ENCODE measurements at places on chromosomes 12 and 14.

- no peak for DNase-seq
These were observed 144.1 kb upstream of the PTPRQ start for GRCh38 chr12:80299976-80300375.

DNA sequence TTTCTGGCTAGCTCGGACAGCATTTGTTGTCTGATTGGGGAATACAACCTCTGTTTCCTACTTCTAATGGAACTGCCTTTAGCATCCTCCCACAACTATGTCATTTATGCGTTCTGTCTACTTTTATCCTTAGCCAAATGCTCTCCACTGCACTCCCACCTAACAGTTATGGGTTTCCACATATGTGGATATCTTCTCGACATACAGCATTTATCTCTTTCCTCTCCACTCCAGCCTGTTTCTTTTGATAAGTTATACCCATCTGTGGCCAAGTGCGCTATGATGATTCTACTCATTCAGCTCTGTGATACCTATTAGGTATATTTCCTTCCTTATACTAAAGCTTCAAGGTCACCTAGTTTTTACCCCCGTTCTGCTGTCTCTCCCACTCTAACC is 122.2 kb upstream of the NAP1L1 start:
- no peak for DNase-seq

DNA sequence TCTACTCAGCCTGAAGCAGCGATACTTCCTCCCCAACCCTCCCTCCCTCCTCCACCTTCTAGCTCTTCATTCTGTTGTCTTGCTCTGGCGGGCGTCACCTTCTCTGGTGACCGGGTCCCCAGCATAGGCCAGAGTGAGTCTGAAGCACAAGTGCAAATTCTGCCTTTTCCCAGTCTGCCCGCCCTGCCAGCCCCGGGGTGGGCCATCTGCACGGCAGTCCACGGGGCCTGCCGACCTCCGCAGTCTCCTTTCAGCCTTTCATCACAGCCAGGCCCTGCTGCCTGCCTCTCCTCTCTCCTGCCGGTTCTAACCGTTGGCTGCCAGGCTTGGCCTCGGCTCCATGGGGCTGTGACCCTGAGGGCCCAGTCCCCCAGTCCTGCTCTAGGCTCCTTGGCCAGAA is 58.7 kb downstream of the TESC start:
- no peak for DNase-seq

DNA sequence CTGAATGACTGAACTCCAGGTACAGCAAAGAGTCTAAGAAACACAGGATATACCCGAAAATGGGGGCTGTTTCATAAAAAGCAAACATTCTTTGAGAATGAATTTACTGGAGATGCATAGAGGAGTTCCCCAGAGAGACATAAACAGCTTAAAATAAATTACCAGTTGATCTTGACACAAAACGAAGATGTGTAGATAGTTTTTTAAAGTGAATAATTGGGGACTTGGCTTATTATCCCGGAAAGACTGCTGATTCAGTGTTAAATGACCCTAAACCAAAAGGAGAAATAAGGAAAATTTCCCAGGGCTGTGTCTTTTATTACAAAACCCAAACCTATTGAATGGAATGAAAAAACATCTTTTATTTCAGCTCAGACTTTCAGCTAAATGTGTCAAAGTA is 1052.8 kb upstream of the TMEM132C start:
- DNase-seq, result no peak

DNA sequence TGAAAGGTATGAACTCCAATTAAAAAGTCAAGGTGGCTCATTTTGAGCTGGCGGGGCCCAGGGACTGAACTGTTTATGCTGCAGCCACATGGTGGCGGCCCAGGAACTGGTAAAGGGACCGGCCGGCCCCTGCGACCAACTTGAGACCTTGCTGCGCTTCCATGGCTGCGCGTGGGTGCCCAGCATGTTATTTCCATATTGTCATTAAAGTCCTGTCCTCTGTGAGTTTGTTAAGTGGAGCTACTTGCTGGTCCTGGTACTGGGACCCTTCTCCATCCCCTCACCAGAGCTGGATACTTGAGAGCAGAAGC is 62.3 kb downstream of the BEGAIN start:
- DNase-seq, result peak; percentile 72

GRCh38 chr12:49567611-49568441 is at the start of gene MCRS1:
TSS of gene MCRS1 (minus strand) at chr12:49568142. CDS start at chr12:49566731, 1,411 bp downstream.
- peak; percentile 96 for DNase-seq

GRCh38 chr14:35971965-35972630 is 146.0 kb downstream of the BRMS1L start:
- no peak for DNase-seq

- no peak for DNase-seq
These were observed 11.7 kb upstream of the NFKBIA start for GRCh38 chr14:35416108-35416750.

GRCh38 chr12:25434515-25434914 is 118.6 kb downstream of the LMNTD1 start:
- peak; percentile 17 for DNase-seq

GRCh38 chr14:95255013-95255412 is 64.7 kb downstream of the CLMN start:
- no peak for DNase-seq

DNA sequence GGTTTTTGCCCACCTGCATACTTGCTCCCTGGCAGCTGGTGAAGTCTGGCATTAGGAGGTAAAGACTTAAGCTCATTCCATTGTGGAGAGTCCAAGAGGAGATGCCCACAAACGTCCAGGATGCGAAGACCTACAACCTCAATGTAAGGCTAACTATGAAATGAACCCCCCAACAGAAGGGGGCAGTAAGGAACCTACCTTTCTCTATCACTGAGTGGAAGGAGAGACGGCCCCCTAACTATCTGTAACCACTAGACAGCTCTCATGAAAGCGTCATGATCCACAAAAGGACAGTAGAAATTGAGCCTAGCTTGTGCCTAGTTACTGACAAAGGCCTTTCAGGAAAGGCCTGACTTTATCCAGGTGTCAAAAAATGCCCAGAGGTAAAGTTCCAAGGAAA is 55.3 kb downstream of the ZFYVE21 start:
- peak; percentile 34 for DNase-seq

GRCh38 chr12:58500399-58500798 is 419.9 kb downstream of the LRIG3 start:
- DNase-seq, result no peak

- DNase-seq, result peak; percentile 94
These were observed 62.4 kb downstream of the ADCK1 start for GRCh38 chr14:77862154-77862786.

DNA sequence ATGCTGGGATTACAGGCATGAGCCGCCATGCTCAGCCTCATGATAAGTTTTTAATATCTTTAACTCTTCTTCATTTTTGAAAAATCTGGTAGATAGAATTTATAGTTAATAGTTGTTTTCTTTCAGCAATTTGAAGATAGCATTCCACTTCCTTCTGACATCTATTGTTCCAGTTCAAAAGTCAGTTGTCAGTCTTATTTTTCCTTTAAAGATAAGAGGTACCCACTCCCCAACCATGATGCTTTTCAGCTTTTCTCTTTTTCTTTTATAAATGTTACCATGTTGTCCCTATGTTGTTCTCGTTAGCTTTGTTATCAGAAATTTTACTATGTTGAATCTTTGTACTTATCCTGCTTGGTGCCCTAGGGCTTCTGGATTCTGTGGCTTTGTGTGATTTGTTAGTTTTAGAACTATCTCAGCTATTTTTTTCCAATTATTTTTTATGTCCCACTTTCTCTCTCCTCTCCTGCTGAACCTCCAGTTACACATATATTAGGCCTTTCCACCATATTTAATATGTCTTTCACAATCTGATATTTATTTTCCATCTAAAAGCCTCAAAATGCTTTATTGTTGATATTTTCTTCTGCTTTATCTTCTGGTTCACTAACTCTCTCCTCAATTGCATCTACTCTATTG is 181.6 kb upstream of the FOXN3 start:
- no peak for DNase-seq

- no peak for DNase-seq
These were observed 52.3 kb upstream of the BCL2L14 start for GRCh38 chr12:12018454-12018853.

GRCh38 chr14:65238456-65238855 is 136.1 kb upstream of the MAX start:
- no peak for DNase-seq

- no peak for DNase-seq
These were observed 52.3 kb downstream of the PPP2R5C start for GRCh38 chr14:101813833-101814232.

DNA sequence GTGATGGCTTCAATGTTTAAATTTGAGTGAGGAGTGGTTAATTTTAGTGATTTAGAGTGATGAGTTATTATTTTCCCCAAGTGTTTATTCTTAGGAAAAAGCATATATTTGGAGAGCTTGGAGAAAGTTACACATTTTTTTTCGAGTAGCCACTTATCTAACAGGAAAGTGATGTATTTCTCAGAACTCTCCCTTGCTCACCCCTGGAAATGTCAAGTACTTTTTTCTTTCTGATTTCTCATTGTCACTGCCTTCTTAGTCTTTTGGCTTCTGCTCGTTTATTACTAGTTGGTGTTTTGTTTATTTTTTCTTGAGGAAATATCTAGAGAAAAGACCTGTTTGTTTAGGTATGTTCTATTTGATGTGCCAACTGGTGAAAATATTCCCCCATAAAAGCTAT is 58.8 kb downstream of the AEBP2 start:
- DNase-seq, result no peak

DNA sequence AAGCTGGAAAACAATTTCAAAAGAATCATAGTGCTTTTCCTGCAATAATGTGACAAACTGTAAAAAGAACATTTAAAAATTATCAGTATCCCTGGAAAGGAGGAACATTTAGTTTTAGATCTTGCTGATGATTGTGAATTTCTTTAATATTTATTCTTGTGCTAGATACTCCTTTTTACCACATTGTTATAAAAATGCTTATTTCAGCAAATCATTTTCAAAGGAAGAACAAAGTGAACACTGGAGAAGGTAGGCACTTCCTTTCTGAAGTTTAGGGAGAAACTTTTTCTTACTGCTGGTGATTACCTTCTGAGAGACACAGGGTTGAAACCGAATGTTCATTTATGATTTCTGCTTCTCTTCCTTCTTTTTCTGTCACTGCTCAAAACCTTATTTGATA is 45.1 kb upstream of the C12orf75 start:
- no peak for DNase-seq

DNA sequence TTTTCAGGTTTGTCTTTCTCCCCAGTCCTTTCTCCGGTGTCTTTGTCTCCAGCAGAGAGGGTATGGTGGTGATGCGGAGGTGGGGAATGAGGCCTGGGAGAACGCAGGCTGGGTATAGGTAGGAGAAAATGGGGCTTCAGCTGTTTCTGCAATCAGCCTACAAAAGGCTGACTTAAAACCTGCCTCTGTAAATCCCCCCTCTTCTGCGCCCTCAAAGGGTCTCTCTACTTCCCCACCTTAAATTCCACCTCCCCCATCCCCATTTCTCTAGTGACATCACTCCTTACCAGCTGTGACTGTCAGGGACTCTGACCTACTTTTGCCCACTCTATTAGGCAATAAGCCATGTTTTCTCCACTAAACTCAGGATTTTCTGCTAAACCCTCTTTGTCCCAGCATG is 8.1 kb upstream of the RIMKLB start:
- no peak for DNase-seq

DNA sequence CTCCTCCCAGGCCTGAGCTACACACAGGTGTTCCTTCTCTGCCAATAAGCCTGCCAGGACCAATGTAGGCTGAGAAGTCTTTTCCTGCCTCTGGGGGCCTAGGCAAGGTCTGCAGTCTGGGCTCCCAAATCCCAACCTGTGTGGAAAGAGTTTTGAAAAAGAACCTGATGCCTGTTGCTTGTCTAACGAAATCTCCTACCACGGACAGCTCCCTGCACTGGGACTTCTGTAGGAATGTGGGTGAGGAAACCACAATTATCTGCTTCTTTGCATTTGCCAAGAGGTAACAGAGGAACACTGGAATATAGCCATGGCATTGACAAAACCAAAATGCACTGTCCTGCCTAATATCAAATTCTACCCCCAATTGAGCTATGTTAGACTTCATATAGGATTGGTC is 877.0 kb upstream of the TMEM132C start:
- DNase-seq, result no peak

DNA sequence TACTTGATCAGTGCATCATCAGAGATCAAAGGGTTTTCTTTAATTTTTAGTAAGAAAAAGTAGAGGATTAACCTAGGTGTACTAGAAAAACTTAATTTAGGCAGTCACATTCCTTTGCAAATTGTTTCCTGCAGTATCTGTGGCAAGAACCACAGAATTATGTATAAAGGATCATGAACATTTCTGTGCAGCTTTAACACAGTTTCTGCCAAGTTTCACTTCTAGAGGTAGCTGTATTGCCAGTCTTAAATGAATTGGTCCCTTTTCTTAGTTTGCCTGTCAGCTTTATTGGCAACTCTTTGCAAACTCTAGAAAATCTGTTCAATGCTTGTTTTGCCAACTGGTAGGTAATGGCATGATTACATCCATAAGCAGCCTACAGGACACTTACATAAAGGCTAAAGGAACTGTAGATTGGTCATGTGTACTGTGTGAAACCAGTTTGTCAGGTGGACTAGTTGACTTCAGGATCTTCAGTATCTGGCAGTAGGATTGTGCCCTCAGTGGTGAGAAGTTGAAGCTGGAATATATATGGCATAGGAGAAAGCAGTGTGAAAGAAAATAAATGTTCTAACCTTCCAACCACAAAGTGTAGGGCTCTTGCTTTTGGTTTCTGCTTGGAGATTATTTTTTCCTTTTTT is 75.9 kb downstream of the TTLL5 start:
- DNase-seq, result no peak

DNA sequence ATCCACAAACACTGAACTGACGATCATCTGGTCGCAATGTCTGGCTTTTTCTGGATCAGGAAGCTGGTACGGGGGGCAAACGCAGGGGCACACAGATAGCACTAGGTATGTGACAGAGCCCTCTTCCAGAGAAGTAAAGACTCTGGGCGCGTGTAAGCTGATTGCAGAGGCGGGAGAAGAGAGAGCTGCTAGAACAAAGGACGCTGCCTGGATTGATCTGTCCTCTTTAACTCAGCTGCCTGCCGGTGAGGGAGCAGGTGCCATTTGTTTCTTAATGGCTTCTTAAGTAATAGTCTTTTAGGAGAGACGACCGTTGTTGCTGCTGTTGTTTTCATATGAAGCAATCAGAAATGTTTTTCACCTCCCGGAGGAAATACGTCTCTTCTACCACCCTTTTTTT is 77.3 kb downstream of the GLT1D1 start:
- no peak for DNase-seq

- DNase-seq, result no peak
These were observed 379.2 kb downstream of the GRIN2B start for GRCh38 chr12:13602172-13602571.

DNA sequence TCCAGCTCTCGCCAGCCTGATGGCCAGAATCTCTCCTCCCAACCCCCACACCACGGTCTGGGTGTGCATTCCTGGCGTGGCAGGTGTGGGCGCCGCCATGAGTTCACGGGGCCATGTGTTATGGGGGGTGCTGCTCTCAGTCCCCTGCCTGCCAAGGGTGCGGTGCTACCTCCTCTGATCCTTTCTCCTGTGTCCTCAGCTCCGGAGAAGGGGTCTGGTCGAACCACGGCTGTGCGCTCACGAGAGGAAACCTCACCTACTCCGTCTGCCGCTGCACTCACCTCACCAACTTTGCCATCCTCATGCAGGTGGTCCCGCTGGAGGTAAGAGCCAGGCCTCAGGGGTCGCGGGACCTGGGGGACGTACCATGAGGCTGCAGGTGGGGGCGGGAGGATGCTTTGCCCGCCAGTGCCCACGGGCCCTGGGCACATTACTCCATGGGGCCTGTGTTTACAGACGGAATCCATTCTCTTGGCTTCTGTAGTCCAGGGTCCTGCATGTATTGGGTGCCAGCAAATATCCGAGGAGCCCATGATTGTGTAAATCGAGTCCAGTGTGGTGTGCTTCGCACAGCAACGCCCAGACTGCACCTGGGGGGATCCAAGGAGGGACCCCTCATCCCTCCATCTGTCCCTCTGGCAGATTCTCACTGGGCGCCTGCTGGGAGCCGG is 130.8 kb downstream of the ADGRD1 start:
- DNase-seq, result no peak

- no peak for DNase-seq
These were observed 92.9 kb downstream of the KCNC2 start for GRCh38 chr12:75116646-75117198.
